ENCODE measurements at places on chromosomes 13 and 19.

DNA sequence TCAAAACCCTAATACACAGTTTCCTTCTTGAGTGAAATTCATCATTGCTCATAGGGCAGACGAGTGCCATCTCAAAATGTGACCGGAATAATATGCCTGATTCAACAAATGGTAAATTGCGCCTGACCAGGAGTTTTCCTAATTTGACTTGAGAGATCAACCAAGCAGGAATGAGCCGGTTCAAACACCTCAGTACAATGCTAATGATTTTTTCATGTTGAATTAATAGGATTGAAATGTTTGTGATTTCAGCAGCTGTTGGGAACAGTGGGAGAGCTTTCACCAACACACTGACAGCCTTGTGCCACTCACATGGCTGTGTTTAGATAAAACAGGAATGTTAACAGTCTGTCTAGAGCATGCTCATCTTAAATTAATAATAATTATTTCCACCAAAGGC, 484.8 kb downstream of the PCDH9 start:
- DNase-seq: no peak

GRCh38 chr19:4456843-4457653, 546 bp downstream of the UBXN6 start:
- no peak for DNase-seq

DNA sequence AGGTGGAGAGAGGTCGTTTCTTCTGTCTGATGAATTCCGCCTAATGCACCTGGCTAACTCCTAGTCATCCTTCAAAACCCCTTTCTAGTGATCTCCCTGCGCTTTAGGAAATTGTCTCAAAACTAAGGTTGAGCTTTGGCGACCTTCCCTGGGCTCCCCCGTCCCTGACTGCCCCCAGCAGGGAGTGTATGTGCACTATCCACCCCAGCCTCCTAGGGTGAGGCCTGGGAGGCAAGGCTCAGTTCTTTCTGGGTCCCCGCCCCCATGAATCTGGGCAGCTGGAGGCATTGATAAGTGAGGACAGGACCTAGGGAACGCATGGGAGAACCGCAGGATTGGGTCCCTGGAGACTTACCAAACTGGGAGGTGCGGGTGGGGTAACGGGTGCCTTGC, 378 bp downstream of the TLE6 start:
- DNase-seq: no peak

DNA sequence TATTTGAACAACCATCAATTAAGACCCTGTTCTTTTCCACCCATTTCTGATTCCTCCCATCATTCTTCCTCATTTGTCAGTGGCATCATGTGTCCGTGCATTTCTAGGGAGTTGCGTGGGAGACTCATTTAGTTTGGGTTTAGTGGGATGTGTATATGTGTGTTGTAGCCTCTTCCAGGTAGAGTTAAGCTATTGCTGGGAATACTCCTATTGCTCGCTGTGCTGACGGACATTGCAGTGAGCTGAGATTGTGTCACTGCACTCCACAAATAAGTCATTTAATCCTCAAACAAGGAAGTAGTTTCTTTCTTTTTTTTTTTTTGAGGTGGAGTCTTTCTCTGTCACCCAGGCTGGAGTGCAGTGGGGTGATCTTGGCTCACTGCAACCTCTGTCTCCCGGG, 42.2 kb upstream of the RCBTB2 start:
- no peak for DNase-seq

DNA sequence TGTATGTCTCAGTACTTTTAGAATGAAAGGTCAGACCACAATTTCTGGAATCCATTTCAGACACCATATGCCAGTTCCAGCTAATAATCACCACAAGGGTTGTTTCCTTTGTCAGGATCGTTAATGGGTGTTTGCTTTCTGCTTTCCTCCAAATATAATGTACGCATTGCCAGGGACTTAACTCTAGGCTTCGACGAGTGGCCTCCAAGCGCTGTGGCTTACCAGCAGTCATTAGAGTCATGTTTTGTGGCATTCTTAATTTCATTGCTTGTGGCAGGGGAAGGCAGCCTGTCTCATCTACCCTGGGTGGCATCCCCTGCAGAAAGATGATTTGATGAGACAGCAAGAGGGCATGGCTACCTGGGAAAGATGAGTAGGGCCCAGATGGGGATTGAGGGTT, 22.5 kb downstream of the SAFB start:
- DNase-seq: no peak

DNA sequence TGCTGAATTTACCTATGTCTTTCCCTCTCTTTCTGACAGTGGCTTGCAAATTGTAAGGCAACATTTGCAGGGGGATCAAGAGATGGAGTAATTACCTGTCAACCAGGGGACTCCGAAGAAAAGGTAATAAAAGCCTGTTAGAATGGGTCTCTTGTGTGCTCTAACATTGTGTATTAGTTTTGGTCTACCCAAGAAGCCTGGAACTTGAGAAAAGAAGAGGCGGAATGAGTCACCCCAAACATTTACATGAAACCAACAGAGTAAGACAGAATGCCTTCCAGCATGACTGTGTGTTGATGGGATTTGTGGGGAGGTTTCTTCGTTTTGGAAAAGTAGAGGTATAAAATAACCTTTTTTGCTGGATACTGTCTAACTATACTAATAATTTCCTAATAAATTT, 36.7 kb downstream of the ZAR1L start:
- DNase-seq: no peak

- no peak for DNase-seq
Observed at GRCh38 chr19:55149078-55150003, at the start of gene TNNT1. Gene TNNT1 (minus strand): TSS chr19:55149206. CDS start chr19:55147157, 2,049 bp downstream.

DNA sequence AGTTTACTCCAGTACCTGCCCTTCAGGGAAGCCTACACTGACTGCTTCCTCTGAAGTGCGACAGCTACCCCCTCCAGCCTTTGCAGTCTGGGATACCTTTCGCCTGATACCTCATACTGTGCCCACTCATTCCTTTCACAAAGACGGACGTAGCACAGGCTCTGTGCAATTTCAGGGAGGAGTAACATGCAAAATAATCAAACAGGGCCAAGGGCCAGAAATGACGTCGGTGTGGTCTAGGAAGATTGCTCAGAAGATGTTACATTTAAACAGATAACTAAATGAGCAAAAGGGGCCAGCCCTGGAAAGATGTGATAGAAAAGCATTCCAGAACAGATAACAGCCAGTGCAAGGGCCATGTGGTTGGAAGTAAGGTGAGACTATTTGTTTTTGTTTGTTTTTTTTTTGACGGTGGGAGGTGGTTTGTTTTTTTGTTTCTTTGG, 6.6 kb upstream of the DDX39A start:
- DNase-seq: no peak

GRCh38 chr19:58578012-58578925, 5.1 kb upstream of the MZF1 start:
- no peak for DNase-seq

DNA sequence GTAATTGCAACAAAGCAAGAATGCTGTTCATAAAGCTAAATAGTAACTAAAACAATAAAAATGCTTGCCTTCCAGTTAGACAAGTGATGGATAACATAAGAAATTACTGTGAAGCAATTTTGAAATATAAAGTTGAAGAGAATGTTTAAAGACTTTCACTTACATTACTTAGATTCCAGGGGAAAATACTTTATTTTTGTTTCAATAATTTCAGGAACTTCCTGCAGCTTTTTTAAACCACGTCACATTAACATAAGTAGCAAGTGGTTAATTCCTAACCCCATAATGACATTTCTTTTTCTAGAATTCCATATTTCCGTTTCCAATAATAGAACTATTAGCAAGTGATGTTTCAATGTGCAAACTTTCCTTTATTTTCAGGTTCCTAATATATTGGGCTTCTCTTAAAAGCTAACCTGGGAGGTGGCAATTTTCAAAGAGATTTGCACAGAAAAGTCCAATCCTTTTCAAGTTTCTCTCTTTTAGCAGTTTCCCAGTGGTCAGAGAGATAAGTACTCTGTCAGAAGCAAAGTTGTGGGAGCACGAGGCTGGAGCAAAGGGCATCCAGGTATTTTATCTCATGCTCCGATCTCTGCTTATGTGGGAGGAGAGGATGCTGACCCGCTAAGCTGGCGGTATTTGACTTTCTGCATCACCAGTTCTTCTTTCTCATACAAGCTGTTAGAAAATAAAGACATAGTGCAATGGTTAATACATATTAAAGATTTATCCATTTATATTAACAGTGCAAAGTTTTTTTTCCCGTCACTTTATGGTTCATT, 1025.3 kb downstream of the EFNB2 start:
- no peak for DNase-seq

GRCh38 chr13:30711375-30711774, 24.0 kb upstream of the ALOX5AP start:
- no peak for DNase-seq

GRCh38 chr19:54133312-54133956, 4.1 kb upstream of the CNOT3 start:
- no peak for DNase-seq
